SHP77 treated with DMSO at 0.1 percent for 48 hours (cell line): ENCODE measurements at places on chromosomes 1 and 21.

- DNase-seq = peak; percentile 45
Measured at GRCh38 chr1:58515794-58516401, 30.6 kb downstream of the OMA1 start.

- no peak for DNase-seq
Measured at GRCh38 chr1:98323906-98324358, 337.6 kb upstream of the SNX7 start.

DNA sequence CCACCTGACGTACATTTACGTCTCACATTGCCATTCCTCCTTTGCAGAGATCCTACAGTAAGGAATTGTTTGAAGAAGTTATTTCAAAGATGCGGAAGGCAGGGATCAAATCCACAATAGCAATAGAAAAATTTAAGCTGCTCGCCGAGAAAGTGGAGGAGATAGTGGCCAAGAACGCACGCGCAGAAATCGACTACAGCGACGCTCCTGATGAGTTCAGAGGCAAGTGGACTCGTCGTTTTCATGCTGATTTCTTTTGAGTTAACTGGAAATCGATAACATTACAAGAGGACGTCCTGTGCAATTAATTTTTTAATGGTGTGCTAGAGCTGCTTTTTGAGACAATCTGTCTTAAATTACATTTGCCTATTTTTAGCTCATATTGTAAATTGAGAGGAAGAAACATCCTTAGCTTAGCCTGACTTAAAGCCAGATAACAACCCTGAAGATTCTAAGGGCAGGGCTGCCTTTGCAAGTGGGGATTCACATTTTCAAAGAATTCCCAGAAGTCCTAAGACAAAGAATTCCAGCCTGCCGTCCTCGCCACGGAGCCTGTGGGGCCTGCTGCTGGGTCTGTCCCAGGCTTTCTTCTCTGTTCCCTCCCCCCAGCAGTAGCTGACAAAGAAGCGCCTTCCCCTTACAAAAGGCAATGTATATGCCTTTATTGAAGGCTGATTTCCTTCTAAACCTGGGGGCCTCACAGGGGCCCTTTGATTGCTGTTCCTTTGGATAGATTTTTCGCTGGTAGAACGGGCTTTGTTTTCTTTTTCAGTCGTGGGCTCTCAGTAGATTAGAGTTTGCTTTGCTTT is 31.6 kb upstream of the KIF1B start:
- no peak for DNase-seq

DNA sequence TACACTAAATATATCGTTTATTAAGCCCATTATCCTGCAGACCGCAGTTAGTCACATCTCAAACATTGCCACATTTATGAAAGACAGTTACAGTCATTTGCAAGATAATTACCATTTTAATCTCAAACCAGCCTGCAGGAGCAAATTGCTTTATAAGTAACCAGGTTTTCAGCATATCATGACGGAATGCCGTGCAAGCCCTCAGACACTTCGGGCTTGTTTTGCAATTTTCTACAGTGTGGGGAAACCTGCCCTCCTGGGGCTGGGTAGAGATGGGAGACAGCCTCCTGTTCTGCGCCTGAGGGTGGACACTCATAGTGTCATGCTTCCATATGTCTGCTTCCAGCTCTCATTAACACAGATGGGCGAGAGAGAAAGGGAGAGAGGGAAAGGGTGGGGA is 563.9 kb downstream of the NPHP4 start:
- no peak for DNase-seq

DNA sequence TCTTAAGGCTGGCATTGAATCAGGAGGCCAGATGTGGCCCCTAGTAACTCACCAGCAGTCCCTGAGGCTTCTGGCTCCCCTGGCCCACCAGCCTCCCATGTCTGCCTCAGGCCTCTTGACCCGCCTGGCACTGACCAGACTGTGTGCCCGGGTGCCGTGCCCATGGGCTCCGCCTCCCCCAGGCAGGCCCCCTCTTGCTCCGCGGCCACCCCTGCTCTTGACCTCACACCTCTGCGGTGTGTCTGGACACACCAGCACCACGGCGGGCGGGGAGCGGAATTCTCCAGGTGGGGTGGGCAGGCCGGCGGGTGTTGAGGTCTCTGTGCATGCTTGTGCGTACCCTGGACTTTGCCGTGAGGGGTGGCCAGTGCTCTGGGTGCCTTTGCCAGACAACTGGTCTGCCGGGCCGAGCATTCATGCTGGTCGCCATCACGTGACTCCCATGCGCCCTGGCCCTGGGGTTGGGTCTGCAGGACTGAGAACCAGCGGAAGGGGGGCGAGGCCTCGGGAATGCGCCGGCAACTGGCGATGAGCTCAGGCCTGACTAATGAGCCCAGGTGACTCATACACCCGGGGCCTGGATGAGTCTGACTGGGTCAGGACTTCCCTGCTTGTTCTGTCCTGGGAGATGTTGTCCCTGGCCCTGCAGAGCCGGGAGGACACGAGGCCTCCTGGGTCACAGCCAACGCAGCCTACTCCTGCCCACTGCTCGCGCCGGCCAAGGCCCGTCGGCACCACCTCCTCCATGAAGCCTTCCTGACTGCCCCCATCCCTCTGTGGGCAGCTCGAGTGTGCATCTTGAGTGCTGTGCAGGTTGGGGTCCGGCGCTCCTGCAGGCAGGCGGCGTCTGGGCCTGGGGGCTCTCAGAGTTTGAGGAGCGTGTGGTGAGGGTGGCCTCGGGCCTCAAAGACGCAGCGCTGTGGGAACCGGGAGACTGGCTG is 22.6 kb downstream of the COL18A1 start:
- no peak for DNase-seq

- DNase-seq = no peak
Measured at GRCh38 chr21:45737485-45738166, 94.1 kb downstream of the PCBP3 start.

GRCh38 chr1:101898137-101898536 is 98.6 kb downstream of the OLFM3 start:
- no peak for DNase-seq

DNA sequence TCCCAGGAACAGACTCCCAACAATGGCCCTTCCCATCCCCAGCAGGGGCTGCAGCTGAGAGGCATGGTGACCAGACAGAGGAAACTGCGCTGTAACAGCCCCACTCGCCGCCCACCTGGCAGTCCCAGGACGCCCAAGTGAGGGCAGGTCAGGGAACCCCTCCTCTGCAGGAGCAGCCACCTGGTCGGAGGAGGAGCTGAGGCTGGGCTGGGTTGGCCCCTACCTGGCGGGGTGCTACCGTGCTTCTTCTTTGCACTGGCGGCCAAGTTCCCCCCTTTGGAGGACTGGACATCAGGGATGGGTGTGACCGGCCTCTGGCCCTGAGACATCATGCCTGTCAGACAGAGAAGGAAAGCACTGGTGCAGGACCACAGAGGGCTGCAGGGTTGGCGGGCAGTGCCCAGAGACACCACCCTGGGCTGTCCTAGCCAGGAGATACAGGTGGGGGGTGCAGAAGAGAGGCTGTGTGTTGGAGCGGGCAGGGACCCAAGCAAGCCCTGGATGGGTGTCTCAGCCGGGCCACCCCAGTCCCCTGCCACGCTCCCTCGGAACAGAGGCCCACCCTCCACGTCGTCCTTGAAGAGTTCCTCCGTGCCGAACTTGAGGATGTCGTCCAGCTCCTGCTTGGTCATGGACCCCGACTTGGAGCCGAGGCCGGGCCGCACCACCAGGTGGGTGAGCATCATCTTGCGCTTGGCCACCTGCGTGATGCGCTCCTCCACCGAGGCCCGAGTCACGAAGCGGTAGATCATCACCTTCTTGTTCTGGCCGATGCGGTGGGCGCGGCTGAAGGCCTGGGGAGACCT is 51.6 kb downstream of the CHD5 start:
- DNase-seq = no peak

GRCh38 chr21:34942911-34943310 is 106.2 kb downstream of the RUNX1 start:
- DNase-seq = no peak

DNA sequence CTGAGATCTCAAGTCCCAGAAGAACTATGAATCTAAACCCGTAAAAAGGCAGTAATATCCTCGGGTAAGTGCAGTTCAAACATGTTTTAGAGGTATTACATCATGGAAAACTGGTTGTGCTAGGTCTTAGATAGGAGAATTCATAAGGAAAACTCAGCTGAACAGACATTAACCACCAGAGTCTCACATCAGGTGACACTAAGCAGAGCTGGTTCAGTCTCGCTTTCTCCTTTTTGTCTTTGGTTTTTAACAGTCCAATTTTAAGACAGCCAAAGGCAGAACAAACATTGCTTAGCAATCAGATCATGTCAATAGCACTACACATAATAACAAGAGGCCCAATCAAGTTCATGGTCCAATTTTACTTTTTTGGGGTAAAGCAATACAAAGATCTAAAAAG is 63.1 kb upstream of the MUTYH start:
- no peak for DNase-seq

DNA sequence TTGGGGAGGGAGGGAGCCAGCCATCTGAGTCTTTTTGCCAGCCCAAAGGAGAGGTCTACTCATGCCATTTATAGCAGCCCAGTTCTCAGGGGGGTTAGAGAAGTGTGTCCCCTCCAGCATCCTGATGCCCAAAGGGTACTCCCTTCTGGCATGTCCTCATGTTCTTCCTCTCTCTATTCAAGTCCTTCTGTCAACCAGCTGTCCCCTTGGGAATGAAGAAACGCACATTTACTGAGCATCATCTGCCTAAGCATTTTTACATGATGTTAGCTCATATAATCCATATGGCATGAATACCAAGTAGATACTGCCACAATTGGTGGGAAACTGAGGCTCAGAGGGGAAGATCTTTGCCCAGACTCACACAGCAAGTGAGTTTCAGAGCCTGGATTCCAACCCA is 14.8 kb upstream of the TACSTD2 start:
- DNase-seq = no peak

DNA sequence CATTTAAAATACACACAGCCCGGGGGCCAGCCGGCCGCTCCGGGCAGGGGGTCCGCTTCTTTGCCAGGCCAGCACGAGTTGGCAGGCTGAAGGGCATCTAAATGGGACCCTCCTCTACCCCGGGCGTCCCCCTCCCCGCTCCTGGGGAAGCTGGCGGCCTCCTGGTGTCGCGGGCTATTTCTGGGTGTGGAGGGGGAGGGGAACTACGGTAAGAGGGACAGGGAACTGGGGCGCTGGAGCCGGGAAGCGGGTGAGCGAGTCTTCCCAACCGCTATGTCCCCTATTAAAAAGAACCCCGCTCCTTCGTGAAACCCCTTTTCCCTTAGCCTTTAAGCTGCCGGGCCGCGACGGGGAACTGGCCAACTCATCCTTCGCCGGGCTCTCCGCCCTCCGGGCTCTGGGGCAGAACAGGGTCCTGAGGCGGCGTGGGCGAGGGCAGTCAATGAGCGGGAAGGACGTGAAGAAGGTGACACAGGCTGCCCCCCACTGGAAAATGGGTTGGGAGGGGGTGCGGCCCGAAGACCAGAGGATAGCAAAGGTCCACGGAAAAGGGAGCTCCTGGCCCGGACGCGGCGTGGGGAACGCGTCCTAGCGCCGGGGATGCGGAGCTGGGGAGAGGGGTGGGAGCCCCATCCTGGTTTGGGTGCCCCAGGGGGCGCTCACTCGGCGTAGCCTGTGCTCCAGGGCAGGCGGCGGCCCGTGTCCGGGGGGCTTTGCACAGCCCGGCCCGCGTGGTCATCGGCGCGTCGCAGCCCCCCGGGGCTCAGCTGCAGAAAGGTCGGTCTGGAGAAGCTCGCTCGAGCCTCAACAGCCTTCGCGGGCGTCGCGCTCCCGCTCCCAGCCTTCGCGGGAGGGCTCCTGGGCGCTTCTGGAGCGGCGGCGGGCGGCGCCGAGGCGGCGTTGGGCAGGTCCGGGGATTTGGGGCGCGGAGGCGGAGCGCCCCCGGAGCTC is 544 bp downstream of the PPM1J start:
- DNase-seq = no peak

DNA sequence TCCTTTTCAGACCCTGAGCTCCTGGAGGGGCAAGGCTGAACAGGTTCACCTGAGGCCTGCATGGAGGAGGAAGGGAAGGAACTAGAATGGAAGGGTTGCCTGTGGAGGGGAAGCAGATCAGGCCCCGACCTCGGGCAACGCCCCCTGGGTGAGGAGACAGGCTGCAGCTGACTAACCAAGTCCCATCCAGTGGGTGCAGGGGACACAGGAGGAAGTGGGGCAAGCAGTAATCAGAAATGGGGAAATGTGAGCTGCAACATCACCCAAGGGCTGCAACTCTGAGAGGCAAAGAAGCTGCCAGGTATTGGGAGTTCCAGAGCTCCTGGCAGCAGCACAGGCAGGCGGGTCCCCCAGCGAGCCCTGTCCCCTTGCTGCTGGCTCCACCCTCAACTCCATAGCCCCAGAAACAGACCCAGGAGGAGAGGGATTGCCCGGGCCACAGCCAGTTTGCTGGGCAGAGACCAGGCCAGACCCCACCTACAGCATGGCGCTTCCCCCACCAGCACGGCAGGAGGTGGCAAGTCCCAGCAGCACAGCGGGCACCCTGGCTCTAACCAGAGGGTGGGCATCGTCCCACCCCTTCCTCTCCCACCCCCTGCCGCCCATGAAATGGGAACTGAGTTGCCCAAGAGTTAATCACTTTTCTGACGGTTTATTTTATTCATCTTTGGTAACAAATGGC is 38.5 kb downstream of the MRPL37 start:
- no peak for DNase-seq

DNA sequence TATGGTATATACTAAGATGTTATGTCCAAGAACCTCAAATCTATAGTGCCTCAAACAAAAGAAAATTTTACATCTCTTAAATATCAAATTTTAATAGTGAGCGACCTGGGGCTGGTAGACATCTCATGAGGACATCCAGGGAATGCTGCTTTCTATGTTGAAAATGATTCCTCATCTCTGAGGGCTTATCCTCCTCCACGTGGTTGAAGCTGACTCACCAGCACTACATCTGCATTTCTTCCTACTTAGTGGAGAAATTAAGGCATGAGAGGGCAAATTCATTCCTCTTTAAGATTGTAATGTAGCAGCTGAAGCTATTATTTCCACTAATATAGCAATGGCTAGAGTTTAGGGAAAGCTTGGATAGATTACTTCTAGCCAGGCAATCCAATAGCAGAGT is 529.5 kb downstream of the COL11A1 start:
- no peak for DNase-seq

DNA sequence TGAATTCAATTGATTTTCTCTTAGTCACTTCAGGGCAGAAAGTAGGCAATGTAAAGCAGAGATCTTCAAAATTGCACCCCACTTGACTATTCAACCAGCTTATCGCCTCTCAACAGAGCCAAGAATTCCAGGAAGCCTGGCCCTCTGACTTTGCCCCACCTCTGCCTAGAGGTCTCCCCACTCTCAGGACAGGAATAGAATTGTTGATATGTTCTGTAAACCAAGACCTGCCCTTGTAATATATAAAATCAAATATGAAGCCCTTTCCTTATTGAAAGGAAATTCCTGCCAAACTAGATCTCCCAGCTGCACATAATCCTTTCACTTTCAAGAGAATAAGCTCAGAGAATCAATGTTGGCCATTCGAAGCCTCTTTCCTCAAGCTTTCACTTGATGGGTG is 116.1 kb upstream of the DPT start:
- DNase-seq = no peak

- no peak for DNase-seq
Measured at GRCh38 chr1:8090241-8090702, 64.2 kb upstream of the ERRFI1 start.
